ENCODE measurements at places on chromosomes 4 and X.

- DNase-seq, result no peak
Measured at GRCh38 chrX:47198026-47198686, 4.5 kb downstream of the UBA1 start.

- DNase-seq, result no peak
Measured at GRCh38 chrX:146127617-146128016, 310.0 kb downstream of the SLITRK2 start.

- DNase-seq, result no peak
Measured at GRCh38 chr4:69977582-69977981, 12.1 kb upstream of the CSN2 start.

GRCh38 chr4:139085141-139085540 lies 69.6 kb downstream of the NOCT start:
- DNase-seq, result peak; percentile 22

DNA sequence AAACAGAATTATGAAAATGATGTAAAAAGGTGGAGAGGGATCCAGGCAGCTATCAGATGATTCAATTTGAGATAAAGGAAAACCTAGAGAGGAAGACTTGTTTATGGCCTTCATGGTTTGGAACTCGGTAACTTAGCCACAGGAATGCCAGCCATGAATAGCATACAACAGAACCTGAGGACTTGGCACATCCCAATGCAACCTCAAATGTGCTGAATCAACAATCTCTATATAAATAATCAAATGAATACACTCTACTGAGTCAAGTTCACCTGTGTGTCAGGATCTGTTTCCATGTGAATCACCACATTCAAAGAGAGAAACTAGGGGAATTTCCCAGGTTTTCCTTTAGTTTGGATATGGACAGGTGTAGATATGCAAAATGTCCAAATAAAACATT lies 86.9 kb downstream of the MBNL3 start:
- DNase-seq, result no peak

DNA sequence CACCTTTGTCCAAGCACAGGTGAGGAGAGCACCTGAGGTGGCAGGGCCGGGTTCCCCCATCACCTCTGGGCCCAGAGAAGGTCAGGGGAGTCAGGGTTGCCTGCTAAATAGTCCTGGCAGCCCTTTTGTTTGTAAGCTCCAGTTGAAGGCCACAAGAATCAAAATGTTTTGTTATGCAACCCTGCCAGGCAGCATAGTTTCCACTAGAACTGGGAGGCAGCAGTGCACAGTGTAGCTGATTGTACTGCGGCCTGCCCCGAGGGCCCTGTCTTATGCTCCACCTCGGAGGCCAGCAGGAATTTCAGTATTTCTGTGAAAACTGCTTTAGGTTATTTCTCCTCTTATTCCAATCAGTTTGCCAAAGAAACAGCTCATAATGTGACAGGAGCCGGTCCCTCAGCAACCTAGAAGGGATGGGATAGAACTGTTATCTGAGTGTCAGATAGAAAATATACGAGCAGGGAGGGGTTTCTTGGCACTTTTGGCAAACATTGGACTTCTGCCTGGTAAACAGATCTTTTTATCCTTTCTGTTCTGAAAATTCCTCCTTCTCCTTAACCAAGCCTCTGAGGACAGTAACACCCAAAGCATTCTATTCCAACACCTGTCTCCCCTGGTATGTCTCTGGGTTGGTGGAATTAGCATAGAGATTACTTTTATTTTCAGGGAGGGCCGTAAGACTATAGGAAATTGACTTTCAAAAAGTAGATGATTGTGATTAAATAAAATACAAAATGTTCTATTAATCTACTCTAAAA lies 93.6 kb downstream of the LNX1 start:
- DNase-seq, result no peak

DNA sequence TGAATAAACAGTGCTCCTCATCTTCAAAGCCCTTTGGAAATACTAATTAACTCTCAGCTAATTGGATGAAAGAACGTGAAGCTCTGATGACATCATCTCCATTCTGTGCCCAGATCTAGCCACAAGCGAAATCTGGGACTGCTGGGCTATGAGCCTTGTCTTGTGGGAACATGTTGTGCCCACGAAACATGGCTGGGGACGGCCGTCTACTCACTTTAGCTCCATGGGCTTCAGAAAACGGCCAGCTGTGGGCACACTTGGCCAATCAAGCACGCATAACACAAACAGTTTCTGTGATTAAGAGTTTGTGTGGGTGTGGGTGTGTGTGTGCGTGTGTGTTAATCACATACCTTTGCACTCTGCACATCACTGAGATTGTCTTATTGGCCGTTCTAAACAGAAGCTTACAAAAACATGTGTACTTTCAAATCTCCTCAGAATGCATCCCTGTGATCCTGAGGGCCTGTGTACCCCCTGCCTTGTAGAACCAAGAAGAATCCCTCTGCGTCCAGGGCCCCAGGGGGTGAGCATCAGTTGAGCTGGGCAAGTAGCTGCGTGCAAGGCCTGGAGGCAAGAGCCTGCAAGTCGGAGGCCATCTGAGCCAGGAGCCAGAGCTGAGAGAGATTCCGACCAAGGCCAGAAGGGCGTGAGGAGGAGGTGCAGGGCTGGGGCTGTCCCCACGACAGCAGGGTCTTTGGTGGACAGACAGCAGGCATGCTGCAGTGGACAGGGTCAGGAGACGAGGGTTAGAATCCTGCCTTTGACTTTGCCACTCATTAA lies 18.7 kb upstream of the ZNF185 start:
- no peak for DNase-seq

GRCh38 chrX:114717921-114718320 lies 134.0 kb downstream of the HTR2C start:
- no peak for DNase-seq

DNA sequence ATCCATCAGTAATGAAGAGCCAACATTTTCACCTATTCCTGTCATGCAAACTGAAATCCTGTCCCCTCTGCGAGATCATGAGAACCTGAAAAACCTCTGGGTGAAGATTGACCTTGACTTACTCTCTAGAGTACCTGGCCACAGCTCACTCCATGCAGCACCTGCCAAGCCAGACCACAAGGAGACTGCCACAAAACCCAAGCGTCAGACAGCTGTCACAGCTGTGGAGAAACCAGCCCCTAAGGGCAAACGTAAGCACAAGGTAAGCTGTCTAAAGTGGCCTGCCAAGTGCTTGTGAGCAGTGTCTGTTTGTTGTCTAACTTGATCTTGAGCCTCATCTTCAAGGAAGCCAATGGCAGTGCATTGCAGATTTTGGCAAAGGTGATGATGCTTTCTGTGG lies 455.9 kb downstream of the AFF2 start:
- no peak for DNase-seq

DNA sequence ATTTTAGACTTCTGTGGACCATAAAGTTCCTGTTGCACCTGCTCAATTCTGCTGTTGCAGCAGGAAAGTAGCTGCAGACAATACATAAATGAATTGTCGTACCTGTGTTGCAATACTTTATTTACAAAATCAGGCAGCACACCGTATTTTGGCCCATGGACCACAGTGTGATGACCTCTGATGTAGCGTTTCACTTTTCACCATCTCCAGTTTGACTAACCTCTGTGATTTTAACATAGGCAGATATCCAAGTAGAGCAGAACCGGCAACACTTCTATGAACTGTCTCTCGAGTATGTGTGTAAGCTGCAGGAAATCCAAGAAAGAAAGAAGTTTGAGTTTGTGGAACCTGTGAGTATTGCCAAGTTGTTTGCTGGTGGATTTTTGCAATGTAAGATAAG lies 132.7 kb downstream of the ARHGAP10 start:
- DNase-seq, result no peak

Data from CD4-positive, alpha-beta T cell treated with Interleukin-4 for 4 hours (primary cell).